Astrocyte (in vitro differentiated cells and primary cell): ENCODE measurements at places on chromosomes 5 and 9. TPM values are rescaled to one million over a fixed set of nuclear protein-coding genes. Genes with fewer than 3 reads are reported as not detected.

The IDNK gene
- 1.3 and 1.8 TPM in 2 replicates for total RNA-seq

The SPATA6L gene
- 2.8 and 3.6 TPM in 2 replicates for total RNA-seq

The SHISAL2B gene
- not detected in 2 replicates for total RNA-seq

The MORN5 gene
- total RNA-seq: not detected in 2 replicates

The PCDHA9 gene
- total RNA-seq: 0.95 and 1.1 TPM in 2 replicates
